ENCODE measurements at places on chromosomes 5 and 9.

DNA sequence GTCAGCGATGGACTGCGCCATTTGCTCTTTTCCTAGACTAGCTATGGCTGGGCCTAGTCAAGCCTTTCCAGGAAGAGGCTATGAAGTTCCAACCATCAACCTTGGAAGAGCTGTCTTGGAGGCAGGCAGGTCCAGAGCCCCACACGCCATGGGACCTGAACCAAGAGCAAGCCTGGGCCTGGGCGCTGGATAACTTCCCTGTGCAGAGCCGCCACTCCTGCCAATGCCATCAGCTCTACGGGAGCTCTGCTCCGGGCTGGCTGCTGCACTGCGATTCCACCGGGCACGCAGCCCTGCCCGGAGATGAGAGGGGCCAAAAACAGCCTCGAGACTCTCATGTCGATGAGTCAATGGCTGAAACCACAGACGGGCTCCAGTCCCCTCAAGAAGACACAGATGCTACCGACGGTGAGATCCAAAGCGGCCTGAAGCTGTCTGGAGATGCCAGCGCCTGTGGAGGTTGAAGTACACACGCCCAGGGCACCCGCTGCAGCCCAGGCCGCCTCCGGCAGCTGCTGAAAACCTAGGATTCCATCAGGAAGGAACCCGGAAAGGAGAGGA, 103.7 kb upstream of the SELENOP start:
- no peak for DNase-seq

GRCh38 chr9:14671377-14671776, 21.9 kb downstream of the ZDHHC21 start:
- no peak for DNase-seq

GRCh38 chr9:79764374-79764773, 192.6 kb downstream of the TLE4 start:
- no peak for DNase-seq

GRCh38 chr9:126698251-126698650, 84.5 kb downstream of the LMX1B start:
- no peak for DNase-seq

GRCh38 chr5:124080256-124080655, 568.3 kb downstream of the CSNK1G3 start:
- DNase-seq, result no peak

DNA sequence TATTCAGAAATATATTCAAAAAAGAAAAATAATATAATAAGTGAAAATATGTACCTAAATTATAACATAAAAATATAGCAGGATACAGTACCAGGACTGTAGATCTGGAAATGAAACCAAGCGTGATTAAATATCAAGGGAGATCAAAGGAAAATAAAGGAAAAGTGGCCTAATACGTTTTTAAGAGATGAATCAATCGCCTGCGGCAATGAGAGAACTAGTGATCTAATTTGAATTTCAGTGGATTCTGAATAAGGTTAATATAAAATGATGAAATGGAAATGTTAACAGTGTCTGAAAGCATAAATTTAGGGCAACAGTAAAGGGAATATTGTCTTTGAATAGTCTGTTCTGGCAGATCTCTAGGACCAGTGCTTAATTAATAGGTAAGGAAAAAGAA, 1761.9 kb upstream of the ACO1 start:
- no peak for DNase-seq
